ENCODE measurements at places on chromosomes 1 and 21. TPM values are rescaled to one million over a fixed set of nuclear protein-coding genes. Genes with fewer than 3 reads are reported as not detected.

ZBTB8A gene
- 10.5 TPM for total RNA-seq

EPHA10 gene
- total RNA-seq: not detected

PITHD1 gene
- total RNA-seq: 17.4 TPM

F5 gene
- not detected for total RNA-seq

SPATA21 gene
- not detected for total RNA-seq

LINGO4 gene
- total RNA-seq: not detected

AMPD1 gene
- total RNA-seq: not detected

OR2T8 gene
- total RNA-seq: not detected

PDIK1L gene
- 3.6 TPM for total RNA-seq

CR1L gene
- total RNA-seq: not detected

SEMA6C gene
- total RNA-seq: 20.8 TPM

FBLIM1 gene
- 373 TPM for total RNA-seq

TRIM67 gene
- not detected for total RNA-seq

MAN1A2 gene
- total RNA-seq: 71.8 TPM

MYCL gene
- 2.7 TPM for total RNA-seq

BRINP3 gene
- total RNA-seq: not detected

SMIM34 gene
- total RNA-seq: not detected

Measured in placental epithelial cell (primary cell).